ENCODE measurements at places on chromosomes 5 and 9.

GRCh38 chr9:90772386-90772785, 29.2 kb upstream of the SYK start:
- no peak for DNase-seq

DNA sequence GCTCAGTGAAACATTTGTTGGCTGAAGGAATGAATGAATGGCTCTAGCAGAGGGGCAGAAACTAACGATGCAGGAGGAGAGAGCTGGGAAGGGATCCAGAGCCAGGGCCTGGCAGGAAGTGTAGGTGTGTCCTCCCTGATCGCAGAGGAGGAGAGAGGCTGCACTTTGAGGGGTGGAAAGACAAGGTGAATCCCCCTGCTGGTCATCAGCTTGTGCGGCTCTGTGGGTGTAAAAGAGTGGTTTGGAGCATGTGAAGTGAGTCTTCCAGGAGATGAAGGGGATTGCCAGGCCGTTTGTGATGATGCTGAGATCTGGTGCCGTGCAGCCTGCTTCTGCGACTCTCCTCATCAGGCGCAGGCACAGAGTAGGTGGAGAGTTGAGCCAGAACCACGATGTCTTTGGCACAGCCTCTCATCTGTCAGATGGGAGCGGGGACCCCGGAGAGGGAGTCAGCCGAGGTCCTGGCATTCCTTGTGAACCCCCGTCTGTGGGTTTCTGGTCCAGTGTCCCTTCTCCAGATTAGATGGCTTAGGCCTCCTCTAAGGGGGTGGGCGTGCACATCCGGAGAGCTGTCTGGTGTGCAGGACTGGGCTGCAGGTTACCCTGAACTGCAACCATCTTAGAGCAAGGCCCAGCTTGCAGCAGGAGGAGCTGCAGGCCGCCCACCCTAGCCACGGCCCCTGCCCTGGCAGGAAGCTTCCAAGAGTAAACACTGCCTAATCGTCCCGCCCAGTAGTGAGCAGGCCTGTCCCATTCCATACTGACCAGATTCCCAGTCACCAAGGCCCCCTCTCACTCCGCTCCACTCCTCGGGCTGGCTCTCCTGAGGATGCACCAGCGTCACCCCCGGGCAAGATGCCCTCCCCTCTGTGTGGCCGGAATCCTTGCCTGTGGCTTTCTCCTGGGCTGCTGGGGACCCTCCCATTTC, at the start of gene ADAMTS13:
Gene ADAMTS13 (plus strand): TSS at position 753 of the 928 bp plus-strand sequence. CDS start 77 bp downstream, at position 830.
- DNase-seq: peak; percentile 42

GRCh38 chr5:68086857-68087256, 128.7 kb upstream of the PIK3R1 start:
- no peak for DNase-seq

- no peak for DNase-seq
These were observed 14.1 kb upstream of the XPA start for GRCh38 chr9:97711223-97711626.

- DNase-seq: no peak
These were observed 59.6 kb downstream of the BARX1 start for GRCh38 chr9:93895535-93895934.
